ENCODE measurements at places on chromosomes 5 and 9. TPM values are rescaled to one million over a fixed set of nuclear protein-coding genes. Genes with fewer than 3 reads are reported as not detected.

GRCh38 chr5:92513067-92513466, 1068.0 kb downstream of the NR2F1-AS1 start:
- no peak for DNase-seq

GRCh38 chr5:9212605-9213004, 333.3 kb downstream of the SEMA5A start:
- no peak for DNase-seq

PCDHGA12 gene
- total RNA-seq, result 1.0 TPM

SLC9A3 gene
- 0.81 TPM for total RNA-seq

DNA sequence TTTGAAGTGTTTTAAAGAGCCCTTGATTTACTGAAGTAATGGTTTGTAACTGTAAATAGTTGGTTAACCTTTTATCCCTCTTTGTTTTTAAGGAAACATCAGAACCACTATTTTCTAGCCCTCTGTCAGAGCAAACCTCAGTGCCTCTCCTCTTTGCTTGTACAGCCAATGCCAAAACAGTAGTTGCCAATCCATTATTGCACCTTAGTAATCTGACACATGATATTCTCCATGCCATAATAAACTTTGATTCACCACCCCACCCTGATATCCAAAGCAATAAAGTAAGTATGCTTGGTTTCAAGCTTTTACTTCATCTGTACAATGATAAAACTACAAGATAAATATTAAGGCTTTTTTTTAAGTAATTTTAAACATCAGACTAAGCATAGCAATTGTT, 100.8 kb downstream of the DMXL1 start:
- DNase-seq, result no peak
